ENCODE measurements at places on chromosomes 2 and 18.

- H3K4me3 ChIP-seq = no peak overlapping the region
- H3K27ac ChIP-seq = no peak overlapping the region
- H3K36me3 ChIP-seq = no peaks in the 10 kb centered on the region
- no peak for DNase-seq
Observed at GRCh38 chr18:62963507-62963906, 248.2 kb downstream of the PHLPP1 start.

DNA sequence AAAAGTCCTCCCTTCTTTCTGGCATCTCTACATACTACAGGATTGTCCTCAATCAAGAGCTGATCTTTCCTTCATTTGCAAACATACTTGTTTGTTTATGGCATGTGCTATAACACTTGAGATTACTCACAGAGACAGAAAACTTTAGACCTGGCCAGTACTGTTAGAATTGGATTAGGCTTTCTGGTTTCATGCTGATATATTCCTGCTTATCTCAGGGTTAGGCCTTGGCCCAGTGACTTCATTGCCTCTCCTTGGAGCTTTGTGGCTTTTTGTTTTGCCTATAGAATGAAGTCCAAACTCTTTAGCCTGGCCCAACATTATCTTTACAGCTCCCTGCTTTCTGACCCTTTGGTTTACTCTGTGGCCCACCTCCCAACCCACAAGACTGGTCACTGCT lies 363.3 kb downstream of the ALK start:
- H3K36me3 ChIP-seq = no peaks in the 10 kb centered on the region
- no peak overlapping the region for H3K4me3 ChIP-seq
- no peaks in the 10 kb centered on the region for H3K4me1 ChIP-seq
- H3K27me3 ChIP-seq = peaks cover 5% of the 10 kb centered on the region

DNA sequence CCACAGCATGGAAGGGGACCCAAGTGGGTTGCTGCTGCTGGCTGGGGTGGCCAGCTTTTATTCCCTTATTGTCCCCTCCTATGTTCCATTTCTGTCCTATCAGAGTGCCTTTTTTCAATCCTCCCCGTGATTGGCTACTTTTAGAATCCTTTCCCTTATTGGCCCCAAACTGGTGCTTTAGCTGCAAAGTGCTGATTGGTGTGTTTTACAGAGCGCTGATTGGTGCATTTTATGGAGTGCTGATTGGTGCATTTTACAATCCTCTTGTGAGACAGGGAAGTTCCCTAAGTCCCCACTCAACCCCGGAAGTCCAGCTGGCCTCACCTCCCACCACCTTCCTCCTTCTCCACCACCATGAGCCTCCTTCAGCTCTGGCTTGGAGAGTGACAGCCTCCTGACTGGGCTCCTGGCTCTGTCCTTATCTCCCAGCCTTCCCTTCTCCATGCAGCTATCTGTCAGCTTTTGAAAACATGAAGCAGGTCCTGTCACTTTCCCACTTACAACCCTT lies 20.7 kb upstream of the PLB1 start:
- no peak overlapping the region for H3K27ac ChIP-seq
- peaks cover 15% of the 10 kb centered on the region for H3K4me1 ChIP-seq
- no peaks in the 10 kb centered on the region for H3K27me3 ChIP-seq
- DNase-seq = no peak

DNA sequence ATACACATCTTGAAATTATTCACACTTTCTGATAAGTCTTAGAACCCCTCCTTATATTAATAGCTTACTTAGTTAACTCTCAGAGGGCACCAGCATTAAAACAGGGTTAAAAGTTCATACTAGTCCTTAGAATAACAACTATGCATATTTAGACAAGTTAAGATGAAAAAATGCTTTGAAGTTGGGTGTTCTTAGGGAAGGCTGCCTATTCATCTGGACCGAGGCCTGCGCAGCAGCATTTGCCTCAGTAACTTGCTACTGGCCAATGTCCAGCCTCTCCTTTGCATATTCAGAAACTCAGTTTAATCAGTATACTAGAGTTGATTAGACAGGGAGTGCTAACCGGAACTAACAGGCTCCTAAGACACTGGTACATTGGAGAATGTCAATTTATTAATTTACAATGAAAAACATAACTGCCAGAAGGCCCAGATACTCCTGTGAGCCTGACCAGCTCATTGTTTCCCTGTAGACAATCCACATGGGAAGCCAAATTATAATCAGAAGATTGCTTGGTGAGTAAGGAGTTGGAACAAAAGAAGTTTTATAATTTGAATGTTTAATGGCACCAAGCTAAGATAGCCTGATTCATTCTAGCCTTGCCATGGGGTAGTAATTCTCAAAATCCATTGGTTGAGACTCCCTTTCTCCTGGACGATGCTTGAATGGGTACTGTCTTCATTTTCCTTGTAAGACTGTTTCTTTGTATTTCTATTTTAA lies 48.9 kb downstream of the DYNC1I2 start:
- H3K27ac ChIP-seq = no peak overlapping the region
- peaks cover 8% of the 10 kb centered on the region for H3K4me1 ChIP-seq
- H3K4me3 ChIP-seq = no peak overlapping the region

DNA sequence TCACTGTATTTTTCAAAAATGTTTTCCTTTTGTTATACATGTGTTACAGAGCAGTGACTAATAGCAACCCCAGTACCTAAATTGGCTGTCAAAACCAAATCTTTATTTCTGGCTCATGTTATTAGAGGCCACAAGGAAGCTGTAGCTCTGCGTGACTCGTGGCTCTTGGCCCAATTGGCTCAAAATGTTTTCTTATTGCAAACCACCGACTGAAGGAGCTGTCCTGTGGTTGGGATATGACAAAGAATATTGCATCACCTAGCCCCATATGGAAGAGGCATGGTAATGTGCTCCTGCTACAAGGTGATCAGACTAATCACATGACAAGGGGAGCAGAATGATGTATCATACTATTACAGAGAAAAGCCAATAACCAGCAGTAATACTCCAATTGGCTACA lies 1058.5 kb downstream of the CBLN2 start:
- DNase-seq = no peak
- no peaks in the 10 kb centered on the region for H3K4me1 ChIP-seq
- no peak overlapping the region for H3K4me3 ChIP-seq

DNA sequence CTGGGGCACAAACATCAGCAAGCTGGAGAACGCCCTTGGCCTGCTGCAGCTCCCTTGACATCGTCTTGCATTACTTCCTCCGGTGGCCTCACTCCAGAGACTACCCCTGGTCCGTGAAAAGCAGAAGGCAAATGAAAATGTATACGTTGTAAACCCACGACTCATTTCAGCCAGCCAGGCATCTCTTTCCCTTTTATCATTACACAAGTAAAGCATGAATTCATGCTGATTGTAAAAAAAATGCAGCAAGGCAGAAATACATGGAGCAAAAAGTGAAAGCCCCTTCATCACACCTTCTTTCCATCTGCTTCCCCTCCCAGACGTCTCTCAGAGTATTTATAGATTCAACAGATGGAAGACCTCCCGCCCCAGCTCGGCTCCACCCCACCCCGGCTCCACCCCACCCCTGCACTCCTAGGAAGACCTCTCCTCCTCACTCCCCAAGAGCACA lies 41.6 kb upstream of the RALBP1 start:
- H3K4me3 ChIP-seq = peak overlapping the region; percentile 56
- peaks cover 4% of the 10 kb centered on the region for H3K36me3 ChIP-seq
- H3K27me3 ChIP-seq = peaks cover 2% of the 10 kb centered on the region
- H3K27ac ChIP-seq = no peak overlapping the region
- DNase-seq = no peak

DNA sequence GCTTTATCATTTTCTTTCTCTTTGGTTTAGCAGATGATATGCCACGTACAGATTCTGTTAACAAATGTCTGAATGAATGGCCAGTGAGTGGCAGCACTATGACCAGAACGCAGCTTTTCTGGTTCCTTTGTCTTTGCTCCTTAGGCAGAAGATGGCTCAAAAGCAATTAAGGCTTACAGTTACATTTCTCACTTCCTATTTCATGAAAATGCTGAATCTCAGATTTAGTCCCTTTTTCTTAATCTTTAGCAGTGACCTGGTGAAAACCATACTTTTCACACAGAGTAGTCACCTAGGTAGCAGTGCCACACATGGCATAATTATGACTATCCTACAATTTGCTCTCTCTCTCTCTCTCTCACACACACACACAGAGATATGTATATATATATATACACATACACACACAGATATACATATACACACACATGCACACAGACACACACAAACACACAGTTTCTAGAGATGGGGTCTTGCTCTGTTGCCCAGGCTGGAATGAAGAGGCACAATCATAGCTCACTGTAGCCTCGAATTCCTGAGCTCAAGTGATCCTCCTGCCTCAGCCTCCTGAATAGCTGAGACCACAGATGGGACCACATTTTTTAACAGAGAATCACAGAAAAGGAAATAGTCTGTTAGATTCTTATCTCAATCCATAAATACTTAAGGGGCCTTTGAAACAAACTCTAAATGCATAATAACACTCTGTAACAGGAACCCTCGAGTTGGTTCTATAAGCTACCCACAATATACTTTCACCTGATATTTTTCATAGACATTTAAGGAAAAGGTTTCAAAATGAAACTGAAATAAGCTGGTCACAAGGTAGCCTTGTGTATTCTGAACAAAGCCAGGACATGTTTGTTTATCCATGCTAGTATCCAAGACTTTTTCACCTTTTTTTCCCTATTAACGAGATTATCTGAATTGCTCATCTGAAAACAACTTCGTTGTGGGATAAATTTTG lies 11.6 kb downstream of the PDE6D start:
- DNase-seq = no peak
- H3K27me3 ChIP-seq = no peaks in the 10 kb centered on the region
- H3K4me3 ChIP-seq = no peak overlapping the region
- H3K27ac ChIP-seq = no peak overlapping the region

- H3K36me3 ChIP-seq = peaks cover 5% of the 10 kb centered on the region
- peak overlapping the region; percentile 95 for H3K4me3 ChIP-seq
- peak overlapping the region; percentile 95 for H3K27ac ChIP-seq
Observed at GRCh38 chr2:126660971-126661370, 5.0 kb downstream of the GYPC start.

DNA sequence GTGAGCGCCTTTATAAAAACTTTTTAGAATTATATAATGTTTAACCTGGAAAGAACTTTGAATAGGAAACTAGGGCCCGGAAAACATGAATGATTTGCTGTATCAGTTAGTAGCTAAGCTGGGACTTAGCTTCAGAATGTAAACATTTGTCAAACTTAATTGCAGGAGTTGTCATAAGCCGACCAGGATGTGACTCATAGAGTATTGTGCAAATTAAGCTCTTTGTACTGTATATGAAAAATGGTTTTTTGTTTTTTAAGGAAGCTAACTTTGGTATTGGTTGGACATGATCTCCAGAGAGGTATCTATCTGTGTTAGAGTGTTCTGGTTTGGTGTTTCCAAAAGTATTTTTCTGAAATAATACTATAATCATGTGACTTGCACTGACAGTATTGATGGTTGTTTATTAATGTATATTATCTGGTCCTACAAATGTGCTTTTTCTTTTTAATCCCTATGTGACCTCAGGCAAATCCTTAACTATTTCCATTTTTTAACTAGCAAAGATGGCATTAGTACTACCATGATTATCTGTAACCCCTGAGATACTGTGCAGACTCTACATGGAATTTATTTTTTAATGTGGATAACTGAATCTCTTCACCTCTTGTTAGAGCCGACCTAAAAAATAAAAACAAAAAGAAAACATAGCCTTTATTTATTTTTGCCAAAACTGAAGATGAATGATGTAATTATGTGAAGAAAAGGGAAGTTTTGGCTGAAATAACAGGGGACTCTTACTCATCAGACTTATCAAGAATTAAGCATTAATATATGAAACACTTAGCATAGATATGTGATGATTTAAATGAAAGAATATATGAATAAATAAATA lies 11.7 kb downstream of the YIPF4 start:
- no peak overlapping the region for H3K4me3 ChIP-seq
- H3K27me3 ChIP-seq = no peaks in the 10 kb centered on the region
- H3K36me3 ChIP-seq = no peaks in the 10 kb centered on the region
- DNase-seq = no peak
- peak overlapping the region; percentile 87 for H3K27ac ChIP-seq

DNA sequence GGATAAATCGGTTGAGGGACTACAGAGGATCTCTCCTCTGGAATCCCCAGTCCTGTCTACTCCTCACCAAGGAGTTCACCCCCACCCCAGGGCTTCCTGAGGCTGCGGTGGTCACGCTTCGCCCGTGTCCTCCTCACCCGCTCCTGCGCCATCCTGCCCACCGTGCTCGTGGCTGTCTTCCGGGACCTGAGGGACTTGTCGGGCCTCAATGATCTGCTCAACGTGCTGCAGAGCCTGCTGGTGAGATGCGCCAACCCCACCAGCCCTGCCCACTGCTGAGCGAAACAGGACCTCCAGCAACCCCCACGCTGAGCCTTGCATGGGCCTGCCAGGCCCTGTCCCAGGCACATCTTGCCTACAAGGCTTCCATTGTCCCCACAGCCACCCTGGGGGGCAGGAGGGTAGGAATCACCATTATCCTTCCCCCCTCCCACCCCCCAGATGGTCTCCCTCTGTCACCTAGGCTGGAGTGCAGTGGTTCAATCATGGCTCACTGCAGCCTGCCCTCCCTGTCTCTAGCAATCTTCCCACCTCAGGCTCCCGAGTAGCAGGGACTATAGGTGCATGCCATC lies 6.7 kb upstream of the CTDSP1 start:
- H3K27me3 ChIP-seq = no peaks in the 10 kb centered on the region
- peaks cover 54% of the 10 kb centered on the region for H3K4me1 ChIP-seq
- H3K4me3 ChIP-seq = no peak overlapping the region
- peak overlapping the region; percentile 57 for H3K27ac ChIP-seq
- H3K36me3 ChIP-seq = no peaks in the 10 kb centered on the region

GRCh38 chr2:44324971-44325426 lies 36.3 kb downstream of the PREPL start:
- no peaks in the 10 kb centered on the region for H3K27me3 ChIP-seq
- no peak overlapping the region for H3K4me3 ChIP-seq
- peaks cover 44% of the 10 kb centered on the region for H3K36me3 ChIP-seq
- DNase-seq = no peak
- H3K27ac ChIP-seq = peak overlapping the region; percentile 62
- peaks cover 6% of the 10 kb centered on the region for H3K4me1 ChIP-seq

GRCh38 chr2:80438686-80439085 lies 134.1 kb upstream of the LRRTM1 start:
- no peak for DNase-seq
- no peaks in the 10 kb centered on the region for H3K4me1 ChIP-seq
- peaks cover 2% of the 10 kb centered on the region for H3K27me3 ChIP-seq
- H3K4me3 ChIP-seq = no peak overlapping the region

- H3K36me3 ChIP-seq = no peaks in the 10 kb centered on the region
- H3K27me3 ChIP-seq = peaks cover 19% of the 10 kb centered on the region
- no peak overlapping the region for H3K27ac ChIP-seq
- H3K4me3 ChIP-seq = no peak overlapping the region
Observed at GRCh38 chr2:181697571-181697970, 17.3 kb upstream of the NEUROD1 start.

DNA sequence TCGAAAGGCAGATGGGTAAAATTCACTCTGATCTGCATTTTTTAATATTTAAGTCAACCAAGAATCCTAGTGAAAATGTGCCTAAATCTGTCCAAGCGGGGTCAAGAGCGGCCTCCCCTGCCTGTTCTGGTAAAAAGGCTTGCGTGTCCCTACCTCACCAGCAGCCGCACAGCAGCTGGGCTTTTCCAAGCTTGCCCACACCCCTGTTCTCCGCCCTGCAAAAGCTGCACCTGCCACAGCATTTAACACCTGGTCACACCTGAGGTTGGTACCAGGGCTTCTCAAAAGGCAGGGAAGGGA lies 25.8 kb upstream of the TMEM182 start:
- H3K4me3 ChIP-seq = peak overlapping the region; percentile 93
- no peaks in the 10 kb centered on the region for H3K36me3 ChIP-seq
- H3K27ac ChIP-seq = peak overlapping the region; percentile 95

- no peak overlapping the region for H3K4me3 ChIP-seq
- peaks cover 8% of the 10 kb centered on the region for H3K36me3 ChIP-seq
- H3K27ac ChIP-seq = no peak overlapping the region
- H3K4me1 ChIP-seq = peaks cover 32% of the 10 kb centered on the region
- no peak for DNase-seq
Observed at GRCh38 chr2:189576396-189576795, 4.2 kb downstream of the SLC40A1 start.

Data from naive thymus-derived CD8-positive, alpha-beta T cell (primary cell).